ENCODE measurements at places on chromosomes 7 and 10.

DNA sequence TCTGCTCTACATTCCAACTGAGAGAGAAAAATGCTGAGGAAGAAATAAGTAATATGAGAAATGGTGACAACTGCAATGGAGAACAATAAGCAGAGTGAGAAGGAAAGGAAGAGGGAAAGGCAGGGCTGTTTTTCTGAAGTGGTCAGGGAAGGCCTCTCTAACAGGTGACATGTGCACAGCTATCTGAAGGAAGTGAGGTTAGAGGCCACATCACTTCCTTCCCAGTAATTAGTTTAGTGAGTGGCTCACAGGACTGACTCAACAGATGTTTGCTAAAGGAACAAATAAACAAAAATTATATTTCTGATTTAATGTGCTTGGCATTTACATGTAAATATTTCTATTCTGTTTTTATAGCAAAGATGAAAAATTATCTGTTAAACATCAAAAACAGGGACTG lies 77.9 kb downstream of the ARHGAP21 start:
- DNase-seq, result no peak
- H3K4me3 ChIP-seq, result no peak overlapping the region
- no peaks in the 10 kb centered on the region for H3K27me3 ChIP-seq

GRCh38 chr10:28710202-28710886 lies 33.0 kb downstream of the BAMBI start:
- H3K36me3 ChIP-seq, result no peaks in the 10 kb centered on the region
- H3K4me3 ChIP-seq, result no peak overlapping the region
- no peak overlapping the region for H3K27ac ChIP-seq
- H3K27me3 ChIP-seq, result no peaks in the 10 kb centered on the region

GRCh38 chr7:43668035-43668434 lies 61.3 kb downstream of the COA1 start:
- peak overlapping the region; percentile 39 for H3K27ac ChIP-seq
- H3K4me3 ChIP-seq, result no peak overlapping the region
- no peak for DNase-seq
- peaks cover 10% of the 10 kb centered on the region for H3K36me3 ChIP-seq
- peaks cover 39% of the 10 kb centered on the region for H3K4me1 ChIP-seq
- no peaks in the 10 kb centered on the region for H3K27me3 ChIP-seq

GRCh38 chr7:46230990-46231305 lies 309.9 kb upstream of the IGFBP3 start:
- no peaks in the 10 kb centered on the region for H3K36me3 ChIP-seq
- no peak overlapping the region for H3K4me3 ChIP-seq
- no peak overlapping the region for H3K27ac ChIP-seq
- no peak for DNase-seq
- peaks cover 4% of the 10 kb centered on the region for H3K4me1 ChIP-seq

GRCh38 chr10:122388287-122388997 lies 13.9 kb downstream of the PLEKHA1 start:
- no peaks in the 10 kb centered on the region for H3K27me3 ChIP-seq
- DNase-seq, result no peak
- no peak overlapping the region for H3K27ac ChIP-seq

- H3K36me3 ChIP-seq, result no peaks in the 10 kb centered on the region
- no peak overlapping the region for H3K27ac ChIP-seq
- no peaks in the 10 kb centered on the region for H3K4me1 ChIP-seq
- no peak for DNase-seq
Observed at GRCh38 chr10:102868911-102869257, 386 bp upstream of the AS3MT start.

- H3K4me1 ChIP-seq, result no peaks in the 10 kb centered on the region
- DNase-seq, result no peak
- H3K27me3 ChIP-seq, result peaks cover 12% of the 10 kb centered on the region
- H3K4me3 ChIP-seq, result no peak overlapping the region
Observed at GRCh38 chr10:123559066-123559822, 106.9 kb upstream of the GPR26 start.

GRCh38 chr7:159086301-159086925 lies 58.3 kb downstream of the VIPR2 start:
- H3K4me1 ChIP-seq, result no peaks in the 10 kb centered on the region
- no peaks in the 10 kb centered on the region for H3K27me3 ChIP-seq
- no peak overlapping the region for H3K4me3 ChIP-seq
- H3K27ac ChIP-seq, result no peak overlapping the region
- peak; percentile 21 for DNase-seq

GRCh38 chr10:71939861-71940474 lies 24.2 kb upstream of the CHST3 start:
- H3K36me3 ChIP-seq, result no peaks in the 10 kb centered on the region
- no peak for DNase-seq
- no peak overlapping the region for H3K27ac ChIP-seq
- H3K4me3 ChIP-seq, result no peak overlapping the region

DNA sequence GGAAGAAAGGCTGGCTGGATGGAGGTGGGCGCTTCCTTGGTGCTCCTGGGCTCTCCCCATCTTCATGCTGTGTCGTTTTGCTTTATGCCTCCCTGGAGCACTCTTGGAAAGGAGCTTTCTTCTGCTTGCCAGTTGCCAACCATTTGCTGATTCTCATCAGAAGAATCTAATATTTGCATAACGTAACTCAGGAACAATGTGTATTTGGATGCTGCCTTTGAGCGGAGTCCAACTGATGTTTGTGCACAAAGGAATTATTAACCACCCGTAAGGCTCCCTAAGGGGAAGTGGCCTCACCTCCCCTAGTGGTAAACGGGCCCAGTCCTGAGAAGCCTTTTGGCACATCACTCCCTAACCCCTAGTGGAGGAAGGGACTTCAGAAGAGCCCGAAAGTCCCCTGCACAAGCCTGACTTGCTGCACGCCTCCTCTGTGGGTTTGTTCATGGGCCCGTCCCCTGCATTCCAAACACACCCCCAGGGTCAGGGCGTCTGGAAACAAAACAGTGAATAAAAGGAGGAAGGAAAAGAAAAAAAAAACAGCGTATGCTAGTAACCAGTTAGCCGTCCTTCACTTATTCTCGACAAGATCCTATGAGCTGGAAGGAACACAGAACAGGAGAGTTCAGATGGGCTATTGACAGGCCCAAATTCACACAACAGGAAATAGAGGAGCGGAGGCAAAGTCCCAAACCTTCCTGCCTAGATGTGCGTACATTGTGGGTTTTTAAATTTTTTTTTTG lies 602.2 kb downstream of the LRMDA start:
- H3K36me3 ChIP-seq, result no peaks in the 10 kb centered on the region
- no peak overlapping the region for H3K27ac ChIP-seq
- no peaks in the 10 kb centered on the region for H3K4me1 ChIP-seq
- no peak overlapping the region for H3K4me3 ChIP-seq
- H3K27me3 ChIP-seq, result no peaks in the 10 kb centered on the region

- no peak overlapping the region for H3K4me3 ChIP-seq
- peak overlapping the region; percentile 83 for H3K27ac ChIP-seq
- H3K4me1 ChIP-seq, result peaks cover 30% of the 10 kb centered on the region
- peaks cover 29% of the 10 kb centered on the region for H3K36me3 ChIP-seq
- no peak for DNase-seq
- no peaks in the 10 kb centered on the region for H3K27me3 ChIP-seq
Observed at GRCh38 chr10:24718031-24718855, 5.4 kb downstream of the ARHGAP21 start.

DNA sequence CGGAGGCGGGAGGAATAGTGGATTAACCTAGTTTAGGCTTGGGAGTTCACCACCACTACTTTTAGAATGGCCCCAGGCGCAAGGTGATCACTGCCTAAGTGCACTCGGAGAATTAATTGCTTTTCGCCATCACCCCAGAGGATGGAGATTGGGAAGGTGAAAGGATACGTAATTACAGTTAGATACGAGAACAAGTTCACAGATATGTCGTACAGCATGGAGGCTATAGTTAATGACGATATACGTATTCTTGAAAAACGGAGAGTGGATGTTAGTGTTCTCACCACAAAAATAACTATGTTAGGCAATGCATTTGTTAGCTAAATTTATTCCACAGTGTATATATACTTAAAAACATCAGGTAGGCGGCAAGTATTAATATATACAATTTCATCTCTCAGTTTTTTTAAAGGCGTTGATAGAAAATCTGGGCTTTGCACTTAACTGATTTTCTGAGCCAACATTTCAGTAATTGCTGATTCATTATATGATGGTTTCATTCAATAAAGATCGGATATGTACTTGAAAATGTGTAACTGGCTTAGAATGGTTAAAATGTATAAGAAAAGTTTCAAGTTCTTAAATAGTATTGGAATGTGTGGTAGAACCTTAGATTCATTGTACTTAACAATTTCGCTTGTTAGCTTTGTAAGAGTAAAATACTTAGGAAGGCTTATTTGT lies 683 bp downstream of the CDC123 start:
- H3K27ac ChIP-seq, result peak overlapping the region; percentile 69
- no peaks in the 10 kb centered on the region for H3K27me3 ChIP-seq
- H3K4me3 ChIP-seq, result peak overlapping the region; percentile 93
- H3K4me1 ChIP-seq, result peaks cover 18% of the 10 kb centered on the region
- DNase-seq, result no peak
- H3K36me3 ChIP-seq, result peaks cover 48% of the 10 kb centered on the region
